Hematopoietic multipotent progenitor cell treated with erythropoietin and hydrocortisone succinate and interleukin-3 and kit ligand, for 4 days (in vitro differentiated cells): ENCODE measurements at places on chromosomes 13 and 19.

DNA sequence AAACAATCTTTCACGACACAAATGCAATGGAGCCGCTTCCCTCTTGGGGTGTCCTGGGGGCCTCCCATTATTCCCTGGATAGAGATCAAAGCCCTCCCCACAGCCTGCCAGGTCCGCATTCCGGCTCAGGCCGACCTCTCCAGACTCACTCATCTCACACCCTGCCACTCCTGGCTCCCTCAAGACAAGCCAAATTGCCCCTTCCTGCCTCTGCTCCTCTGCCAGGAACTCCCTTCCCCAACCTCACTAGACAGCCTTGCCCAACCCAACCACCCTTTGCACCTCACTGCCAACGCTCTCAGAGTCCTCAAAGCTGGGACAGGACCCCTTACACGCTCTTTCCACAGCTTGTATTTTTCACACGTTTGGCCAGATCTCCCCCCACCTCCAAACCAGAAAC is 1.5 kb downstream of the ABHD17A start:
- DNase-seq = no peak

GRCh38 chr19:10602330-10603083 is 15.4 kb upstream of the AP1M2 start:
- DNase-seq = peak; percentile 93

DNA sequence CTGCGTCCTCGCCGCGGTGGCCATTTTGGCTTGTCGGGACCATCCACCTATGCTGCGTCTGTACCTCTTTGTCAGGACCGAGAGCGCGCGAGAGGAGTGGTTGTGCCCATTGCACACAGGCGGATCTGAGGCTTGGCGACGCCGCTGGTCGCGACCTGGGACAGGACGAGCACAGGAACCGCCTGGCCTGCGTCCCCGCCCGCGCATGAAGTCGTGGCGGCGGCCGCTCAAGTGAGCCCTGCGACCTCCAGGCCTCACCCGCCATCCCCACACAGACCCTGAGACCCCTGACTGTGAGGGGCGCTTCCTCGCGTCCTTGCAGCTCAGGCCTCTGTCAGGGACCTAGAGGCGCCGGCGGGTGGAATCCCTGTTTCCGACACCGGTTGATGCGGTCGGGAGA is 16.8 kb downstream of the ZNF586 start:
- no peak for DNase-seq

- no peak for DNase-seq
Observed at GRCh38 chr19:19672816-19673215, 4.2 kb downstream of the ZNF101 start.

DNA sequence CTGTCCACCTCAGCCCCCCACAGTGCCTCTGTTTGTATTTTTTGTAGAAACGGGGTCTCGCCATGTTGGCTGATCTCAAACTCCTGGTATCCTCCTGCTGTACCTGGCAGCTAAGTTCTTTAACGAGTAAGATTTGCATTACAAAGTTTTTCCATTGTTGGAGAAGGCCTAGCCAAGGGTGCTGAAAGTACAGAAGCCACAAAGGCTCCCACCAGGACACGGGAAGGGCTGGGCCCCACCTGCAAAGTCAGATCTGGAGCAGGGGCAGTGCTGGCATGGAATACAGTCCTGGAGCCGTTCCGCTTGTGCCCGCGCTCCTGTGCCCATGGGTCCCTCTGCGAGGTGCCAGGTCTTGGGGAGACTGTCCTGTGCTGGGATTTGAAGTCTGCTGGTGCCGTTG is 12.1 kb downstream of the FZR1 start:
- no peak for DNase-seq

DNA sequence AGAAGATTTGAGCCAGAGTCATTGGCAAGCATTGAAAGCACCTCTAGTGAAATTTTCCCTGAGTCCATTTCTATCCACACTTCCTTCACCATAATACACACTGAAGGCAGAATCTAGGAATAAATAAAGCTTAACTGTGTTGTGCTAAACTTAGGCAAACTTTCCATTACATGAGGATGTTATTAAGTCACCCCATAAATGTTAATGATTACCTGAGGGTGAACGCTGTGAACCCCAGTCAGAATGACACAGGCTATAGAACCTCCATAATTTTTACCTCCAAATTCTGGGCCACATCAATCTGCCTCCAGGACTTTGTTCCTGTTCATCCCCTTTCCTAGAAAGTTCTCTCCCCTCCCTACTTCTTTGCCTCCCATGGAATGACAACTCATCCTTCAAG is 71.0 kb downstream of the RAP2A start:
- no peak for DNase-seq
